Astrocyte of the hippocampus (primary cell): ENCODE measurements at places on chromosomes 3 and 15.

- DNase-seq = peak; percentile 26
Measured at GRCh38 chr3:127264292-127264691, 23.6 kb downstream of the PRR20G start.

GRCh38 chr3:134511500-134511899 lies 25.6 kb downstream of the CEP63 start:
- DNase-seq = no peak

DNA sequence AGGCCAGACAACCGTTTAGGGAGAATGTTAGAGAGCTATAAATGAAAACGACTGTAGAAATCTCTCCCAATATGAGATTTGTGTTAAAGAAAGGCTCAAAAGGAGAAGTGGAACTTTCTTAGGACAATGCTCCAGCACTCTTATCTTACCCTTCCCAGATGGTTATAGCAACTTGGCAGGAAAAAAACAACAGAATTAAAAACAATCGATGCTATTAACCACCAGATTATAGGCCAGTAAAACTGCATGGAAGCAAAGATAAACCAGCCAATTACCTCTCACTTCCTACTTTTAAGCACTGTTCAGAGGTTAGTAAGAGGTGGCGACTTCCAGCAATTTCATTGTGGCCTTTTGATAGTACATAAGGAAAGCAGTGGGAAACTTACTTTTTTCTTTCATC lies 72.9 kb downstream of the TMCC1 start:
- DNase-seq = no peak

GRCh38 chr15:85008474-85009260 lies 27.0 kb downstream of the PDE8A start:
- DNase-seq = no peak

GRCh38 chr3:111979434-111980038 lies 710 bp downstream of the ABHD10 start:
- peak; percentile 32 for DNase-seq

- peak; percentile 87 for DNase-seq
Measured at GRCh38 chr3:54188176-54188791, 65.9 kb downstream of the CACNA2D3 start.

GRCh38 chr3:191702121-191702520 lies 241.2 kb downstream of the PYDC2 start:
- no peak for DNase-seq

DNA sequence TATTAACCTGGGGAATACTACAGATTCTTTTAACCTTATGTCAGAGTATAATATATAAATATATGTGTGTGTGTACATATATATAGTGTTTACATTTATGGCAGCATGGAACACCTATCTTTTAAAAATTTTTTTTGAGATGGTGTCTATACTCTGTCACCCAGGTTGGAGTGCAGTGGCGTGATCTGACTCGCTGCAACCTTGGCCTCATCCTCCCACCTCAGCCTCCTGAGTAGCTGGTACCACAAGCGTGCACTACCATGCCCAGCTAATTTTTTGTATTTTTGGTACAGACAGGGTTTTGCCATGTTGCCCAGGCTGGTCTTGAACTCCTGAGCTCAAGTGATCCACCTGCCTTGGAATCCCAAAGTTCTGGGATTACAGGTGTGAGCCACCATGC lies 18.5 kb upstream of the ERICH6 start:
- DNase-seq = no peak

- DNase-seq = no peak
Measured at GRCh38 chr15:48239334-48239733, 33.2 kb downstream of the SLC12A1 start.

- DNase-seq = no peak
Measured at GRCh38 chr3:133477487-133477886, 77.6 kb downstream of the BFSP2 start.

DNA sequence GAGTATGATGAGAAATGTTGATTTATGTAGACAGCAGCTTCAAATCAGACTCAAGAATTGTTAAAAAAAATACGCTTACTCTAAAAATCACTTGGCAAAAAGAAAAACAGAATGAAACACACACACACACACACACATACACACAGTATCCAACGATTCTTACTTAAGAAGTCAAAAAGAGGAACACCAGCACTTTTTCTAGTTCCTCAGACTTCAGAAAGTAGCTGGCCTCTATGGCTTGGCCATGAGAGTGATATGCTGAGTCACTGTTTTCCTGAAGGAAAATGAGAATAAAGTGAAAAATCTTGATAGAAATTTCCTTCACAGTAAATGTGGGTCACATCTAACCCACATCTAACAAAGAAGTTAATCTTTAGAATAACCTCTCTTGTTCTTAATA lies 22.1 kb downstream of the CNTN3 start:
- DNase-seq = peak; percentile 20

- DNase-seq = no peak
Measured at GRCh38 chr3:42745291-42745745, 27.7 kb downstream of the CCDC13 start.

DNA sequence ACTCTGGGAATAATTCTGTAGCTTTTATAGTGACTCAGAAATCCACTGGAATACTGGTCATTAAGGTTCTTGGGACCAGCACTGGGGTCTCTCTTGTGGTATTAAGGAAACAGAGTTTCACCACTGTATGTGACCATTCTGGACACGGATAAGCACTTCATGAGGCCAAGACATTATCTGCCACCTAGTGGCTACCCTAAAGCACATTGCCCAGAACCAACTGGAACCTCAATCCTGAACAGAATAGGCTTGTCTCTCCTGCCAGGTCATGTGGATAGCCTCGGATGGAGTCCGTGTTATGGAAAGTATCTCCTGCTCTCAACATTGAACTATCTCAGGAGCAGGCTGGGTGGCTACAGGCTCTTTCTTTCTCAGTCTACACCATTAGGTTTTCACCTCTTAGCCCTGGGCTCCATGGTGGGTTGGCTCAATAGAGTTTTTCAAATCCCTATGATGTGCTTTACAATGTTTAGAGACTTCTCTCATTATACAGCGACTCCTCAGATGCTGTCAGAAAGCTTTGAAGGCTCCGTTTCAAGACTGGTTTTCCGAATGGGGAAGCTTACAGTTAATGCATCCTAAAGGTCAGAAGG lies 167.6 kb upstream of the ST8SIA2 start:
- DNase-seq = peak; percentile 42

- no peak for DNase-seq
Measured at GRCh38 chr3:101151286-101151913, 158.2 kb upstream of the ABI3BP start.

DNA sequence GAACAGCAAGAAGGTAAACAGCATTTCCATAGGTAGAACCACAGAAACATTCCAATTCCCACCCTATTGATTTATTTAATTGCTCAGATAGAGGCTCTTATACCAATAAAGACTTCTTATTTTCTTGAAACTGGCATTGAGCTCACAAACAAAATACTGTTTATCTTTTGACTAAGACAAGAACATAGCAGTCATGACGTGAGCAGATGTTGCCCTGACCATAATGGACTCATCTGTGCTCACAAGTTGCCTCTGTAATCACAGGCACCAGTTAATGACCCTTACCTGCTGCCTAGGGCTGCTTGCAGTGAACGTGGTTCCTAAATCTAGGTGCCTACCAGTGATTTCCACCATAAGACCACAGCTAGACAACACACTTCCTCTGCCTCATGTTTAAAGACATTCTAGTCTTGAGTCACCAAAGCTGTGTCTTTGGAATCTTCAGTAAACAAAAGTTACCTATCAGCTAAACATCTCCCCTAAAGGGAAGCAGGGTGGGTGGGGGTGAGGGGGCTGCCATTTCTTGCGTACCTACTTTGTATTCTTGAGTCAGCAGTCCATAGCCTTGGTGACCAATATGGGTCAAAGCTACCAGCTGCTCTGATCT lies 2.1 kb downstream of the FYCO1 start:
- DNase-seq = no peak

GRCh38 chr3:139552632-139553365 lies 13.3 kb upstream of the RBP1 start:
- no peak for DNase-seq

DNA sequence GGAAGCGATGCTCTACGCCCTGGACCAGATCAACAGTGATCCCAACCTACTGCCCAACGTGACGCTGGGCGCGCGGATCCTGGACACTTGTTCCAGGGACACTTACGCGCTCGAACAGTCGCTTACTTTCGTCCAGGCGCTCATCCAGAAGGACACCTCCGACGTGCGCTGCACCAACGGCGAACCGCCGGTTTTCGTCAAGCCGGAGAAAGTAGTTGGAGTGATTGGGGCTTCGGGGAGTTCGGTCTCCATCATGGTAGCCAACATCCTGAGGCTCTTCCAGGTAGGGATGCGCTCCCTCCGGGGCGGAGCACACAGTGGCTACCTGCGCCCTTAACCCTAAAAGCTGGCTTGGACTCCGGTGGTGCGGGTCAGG lies 698 bp downstream of the GRM7 start:
- peak; percentile 52 for DNase-seq

DNA sequence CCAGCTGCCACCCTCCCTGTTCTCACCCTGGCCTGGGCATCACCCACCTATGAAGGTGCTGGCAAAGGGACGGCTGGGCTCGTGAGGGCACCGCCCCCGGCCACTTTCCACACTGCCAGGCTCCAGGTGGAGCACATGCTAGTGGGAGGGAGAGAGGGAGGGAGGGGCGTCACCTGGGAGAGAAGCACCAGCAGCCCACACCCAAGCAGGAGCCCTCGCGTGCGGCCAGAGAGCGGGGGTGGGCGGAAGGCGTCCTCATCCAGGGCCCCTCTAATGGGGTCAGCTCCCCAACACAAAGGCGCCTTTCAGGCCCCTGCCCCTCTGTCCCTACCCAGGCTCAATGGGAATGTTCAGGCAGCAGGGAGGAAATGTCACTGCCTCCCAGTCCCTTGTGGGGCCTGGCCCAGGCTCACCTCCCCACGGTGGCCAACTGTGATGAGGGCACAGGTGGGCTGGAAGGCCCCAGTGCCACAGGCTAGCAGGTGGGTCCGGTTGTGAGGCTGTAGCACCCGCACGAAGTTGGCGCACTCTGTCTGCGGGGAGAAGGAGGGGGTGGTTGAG lies 3.1 kb downstream of the SEMA3G start:
- DNase-seq = no peak

- DNase-seq = peak; percentile 70
Measured at GRCh38 chr3:157572559-157573270, 69.5 kb upstream of the VEPH1 start.

DNA sequence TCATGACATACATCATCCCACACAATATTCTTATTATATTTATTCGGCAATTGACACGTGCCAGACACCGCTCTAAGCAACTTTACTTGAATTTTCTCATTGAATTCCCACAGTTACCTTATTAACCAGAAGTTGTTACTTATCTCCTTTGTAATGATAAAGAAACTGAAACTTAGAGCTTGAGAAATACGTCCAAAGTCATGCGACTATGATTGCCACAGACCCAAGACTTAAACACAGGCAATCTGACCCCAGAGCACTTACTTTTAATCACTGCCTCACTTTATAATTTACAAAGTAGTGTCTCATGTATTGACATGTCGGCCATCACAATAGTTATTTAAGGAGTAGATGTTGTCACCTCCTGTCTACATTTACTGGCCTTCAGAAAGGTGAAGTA lies 64.7 kb downstream of the ATP13A4 start:
- no peak for DNase-seq

DNA sequence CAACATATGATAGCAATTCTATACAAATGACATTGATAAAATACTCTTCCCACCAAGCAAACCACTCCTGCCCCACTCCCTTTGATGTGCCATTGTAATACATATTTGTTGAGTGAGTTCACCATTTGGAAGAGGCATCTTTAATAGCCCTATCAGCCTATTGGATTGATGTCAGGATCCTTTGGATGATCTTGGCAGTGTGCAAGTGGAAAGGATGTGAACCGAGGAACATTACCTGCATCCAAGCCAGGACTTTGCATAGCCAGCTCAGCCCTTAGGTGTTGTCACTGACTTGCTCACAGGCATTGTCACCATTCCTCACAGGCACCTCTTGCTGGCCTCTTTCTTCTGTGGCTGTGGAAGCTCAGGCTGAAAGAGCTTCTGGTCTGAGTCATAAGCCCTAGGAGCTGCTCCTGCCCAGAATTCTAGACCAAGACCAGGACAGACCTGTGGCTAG lies 16.5 kb upstream of the TIMP4 start:
- DNase-seq = peak; percentile 43

- no peak for DNase-seq
Measured at GRCh38 chr3:172002512-172003078, 36.8 kb upstream of the FNDC3B start.

DNA sequence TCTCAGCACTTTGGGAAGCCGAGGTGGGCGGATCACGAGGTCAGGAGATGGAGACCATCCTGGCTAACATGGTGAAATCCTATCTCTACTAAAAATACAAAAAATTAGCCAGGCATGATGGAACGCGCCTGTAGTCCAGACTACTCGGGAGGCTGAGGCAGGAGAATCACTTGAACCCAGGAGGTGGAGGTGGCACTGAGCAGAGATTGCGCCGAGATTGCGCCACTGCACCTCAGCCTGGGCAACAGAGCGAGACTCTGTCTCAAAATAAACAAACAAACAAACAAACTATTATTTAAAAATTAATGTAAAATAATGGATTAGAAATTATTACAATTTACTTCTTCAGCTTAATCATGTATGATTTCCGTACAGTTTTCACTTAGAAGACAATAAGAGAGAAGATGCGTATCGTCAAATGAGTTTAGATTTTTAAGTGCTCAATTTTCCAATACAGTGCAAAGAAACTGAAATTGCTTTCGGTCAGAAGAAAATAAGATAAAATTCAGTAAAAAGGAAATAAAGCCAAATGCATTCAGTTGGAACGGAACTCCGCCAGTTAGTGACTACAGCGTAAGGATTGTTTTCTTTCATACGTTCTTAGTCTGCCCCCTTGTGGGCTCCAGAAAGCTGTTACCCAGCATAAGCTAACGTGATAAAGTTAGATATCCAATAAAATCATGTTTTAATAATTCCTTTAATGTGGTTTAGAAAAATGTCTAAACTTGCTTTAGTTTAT lies 24.8 kb downstream of the AADAC start:
- DNase-seq = peak; percentile 86

GRCh38 chr3:124272605-124273151 lies 280.8 kb upstream of the ROPN1 start:
- peak; percentile 84 for DNase-seq

DNA sequence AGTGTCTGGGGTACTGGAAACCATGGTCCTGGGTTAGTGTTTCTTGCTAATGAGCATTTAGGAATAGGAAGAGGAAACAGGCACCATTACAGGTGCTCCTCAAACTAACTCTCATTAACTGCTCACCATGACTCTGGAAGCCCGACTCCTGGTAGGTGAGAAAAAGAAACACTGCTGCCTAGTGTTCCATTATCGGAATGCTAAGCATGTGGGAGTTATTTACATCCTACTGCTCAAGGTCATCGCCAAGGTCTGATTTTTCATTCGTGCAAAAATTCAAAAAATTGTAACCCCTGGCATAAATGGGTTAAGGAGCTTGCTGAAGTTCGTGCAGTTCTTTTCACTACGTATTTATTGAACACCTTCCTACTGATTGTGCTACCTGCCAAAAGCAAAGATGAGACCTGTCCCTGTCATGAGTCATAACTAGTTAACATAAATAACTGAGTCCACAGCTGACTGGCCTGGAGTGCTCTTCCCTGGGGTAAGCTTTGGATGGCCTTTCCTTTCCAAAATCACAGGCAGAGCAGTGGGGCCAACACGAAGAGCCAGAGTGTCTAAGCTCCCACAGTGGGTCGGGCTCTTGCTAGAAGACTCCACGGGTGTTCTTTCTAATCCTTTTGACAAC lies 22.7 kb upstream of the PAQR5 start:
- no peak for DNase-seq

- no peak for DNase-seq
Measured at GRCh38 chr3:56919137-56919796, 117.5 kb upstream of the ARHGEF3 start.
